Fibroblast of skin of right quadriceps (primary cell): ENCODE measurements at places on chromosomes 16 and 17.

DNA sequence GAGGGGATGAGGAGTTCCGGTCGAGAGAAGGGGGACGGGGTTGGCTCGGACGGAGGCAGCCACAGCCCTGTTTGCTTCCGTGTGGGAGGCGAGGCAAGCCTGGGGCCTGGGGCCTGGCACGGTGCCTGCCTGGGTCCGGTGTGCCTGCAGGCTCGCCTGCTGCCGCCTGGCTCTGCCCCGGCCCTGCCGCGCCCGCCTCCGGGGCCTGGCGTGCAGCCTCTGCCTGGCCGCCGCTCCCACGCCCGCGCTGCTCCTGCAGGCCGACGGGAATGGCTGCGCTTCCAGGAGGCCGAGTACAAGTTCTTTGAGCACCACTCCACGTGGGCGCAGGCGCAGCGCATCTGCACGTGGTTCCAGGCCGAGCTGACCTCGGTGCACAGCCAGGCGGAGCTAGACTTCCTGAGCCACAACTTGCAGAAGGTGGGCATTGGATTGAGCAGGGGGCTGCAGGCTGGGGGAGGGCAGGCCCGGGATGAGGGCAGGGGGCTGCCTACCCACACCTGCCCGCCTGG, 53.1 kb downstream of the MRC2 start:
- no peak for DNase-seq

DNA sequence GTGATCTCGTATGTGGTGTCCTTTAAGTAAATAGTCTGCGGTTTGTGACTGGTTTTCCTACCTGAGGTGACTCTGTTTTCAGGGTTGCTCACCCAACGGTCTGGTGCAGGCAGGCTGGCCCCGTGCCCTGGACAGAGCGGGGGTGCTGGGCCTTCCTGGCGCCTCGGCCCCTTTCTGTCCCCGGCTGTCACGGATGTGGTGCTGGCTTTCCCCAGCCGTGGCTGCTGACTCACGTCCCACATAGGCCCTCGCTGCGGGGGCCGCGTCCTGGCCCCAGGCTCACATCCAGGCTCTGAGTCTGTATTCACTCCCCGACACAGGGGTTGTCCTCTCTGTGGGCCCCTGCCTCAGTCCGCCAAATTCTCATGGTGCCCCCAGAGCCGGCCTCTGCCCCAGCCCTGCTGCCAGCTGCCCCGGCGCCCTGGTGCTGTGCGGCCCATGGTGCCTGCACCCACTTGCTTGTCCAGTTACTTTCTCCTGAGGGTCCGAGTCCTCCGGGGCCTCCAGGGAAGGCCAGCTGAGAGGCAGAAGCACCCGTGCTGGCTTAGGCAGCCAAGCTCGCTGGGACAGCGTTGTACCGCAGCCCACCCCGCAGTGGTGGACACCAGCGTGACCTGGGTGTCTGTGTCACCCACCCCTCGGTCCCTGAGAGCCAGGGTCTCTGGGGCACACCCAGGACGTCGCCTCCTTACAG, 5.9 kb downstream of the CHMP6 start:
- no peak for DNase-seq

- DNase-seq, result no peak
Observed at GRCh38 chr17:74217888-74218287, 4.5 kb downstream of the TTYH2 start.

DNA sequence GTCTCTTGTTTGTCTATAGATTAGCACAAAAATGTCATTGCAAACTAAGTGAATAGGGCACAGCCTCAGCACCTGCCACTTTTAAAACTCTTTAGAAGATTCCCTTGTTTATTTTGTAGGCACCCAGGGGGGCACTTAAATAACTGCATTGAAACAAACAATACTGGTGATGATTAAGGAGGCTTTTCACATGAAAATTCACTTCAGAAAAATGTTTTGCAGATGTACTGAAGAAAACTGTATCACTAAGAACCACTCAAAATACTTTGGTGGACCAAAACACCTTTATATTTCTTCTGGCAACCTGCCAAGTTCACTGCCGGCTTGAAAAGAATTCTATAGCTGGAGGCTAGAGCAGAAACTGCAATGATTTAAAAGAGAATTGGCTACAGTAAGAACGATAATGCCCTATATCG, 281.5 kb downstream of the TOX3 start:
- no peak for DNase-seq
